ENCODE measurements at places on chromosomes 12 and 14. TPM values are rescaled to one million over a fixed set of nuclear protein-coding genes. Genes with fewer than 3 reads are reported as not detected.

- DNase-seq = no peak
- no peak overlapping the region for H3K4me3 ChIP-seq
- H3K27me3 ChIP-seq = no peaks in the 10 kb centered on the region
- H3K4me1 ChIP-seq = no peaks in the 10 kb centered on the region
Observed at GRCh38 chr12:110361216-110361615, 42.3 kb downstream of the ANAPC7 start.

GRCh38 chr14:22848351-22849164, 12.2 kb downstream of the MMP14 start:
- no peak overlapping the region for H3K27ac ChIP-seq
- peaks cover 6% of the 10 kb centered on the region for H3K4me1 ChIP-seq
- DNase-seq = no peak
- peaks cover 9% of the 10 kb centered on the region for H3K27me3 ChIP-seq
- no peaks in the 10 kb centered on the region for H3K36me3 ChIP-seq

SMCO2 gene
- total RNA-seq = 0.32 TPM

GRCh38 chr14:104090071-104090748, 4.7 kb downstream of the ASPG start:
- H3K36me3 ChIP-seq = no peaks in the 10 kb centered on the region
- peaks cover 7% of the 10 kb centered on the region for H3K27me3 ChIP-seq

DNA sequence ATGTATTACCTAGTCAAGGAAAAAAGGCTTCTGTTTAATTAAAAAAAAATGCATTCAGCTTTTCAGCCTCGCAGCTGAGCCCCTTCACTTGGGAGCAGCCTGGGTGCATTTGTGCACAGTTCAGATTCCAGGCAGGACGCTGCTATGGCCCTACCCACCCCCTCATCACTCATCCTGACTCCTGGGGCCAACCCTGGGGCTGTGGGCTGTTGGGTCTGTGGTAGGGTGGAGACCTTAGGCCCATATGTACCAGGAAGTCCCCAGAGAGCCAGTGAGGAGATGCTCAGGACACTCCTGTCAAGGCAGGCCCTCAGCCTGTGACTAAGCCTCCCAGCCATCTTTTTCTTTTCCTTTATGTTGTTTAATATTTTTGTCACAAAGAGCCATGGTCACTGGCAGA, 9.3 kb upstream of the CDCA4 start:
- DNase-seq = no peak
- H3K4me3 ChIP-seq = no peak overlapping the region
- no peak overlapping the region for H3K27ac ChIP-seq
- H3K36me3 ChIP-seq = no peaks in the 10 kb centered on the region

DNA sequence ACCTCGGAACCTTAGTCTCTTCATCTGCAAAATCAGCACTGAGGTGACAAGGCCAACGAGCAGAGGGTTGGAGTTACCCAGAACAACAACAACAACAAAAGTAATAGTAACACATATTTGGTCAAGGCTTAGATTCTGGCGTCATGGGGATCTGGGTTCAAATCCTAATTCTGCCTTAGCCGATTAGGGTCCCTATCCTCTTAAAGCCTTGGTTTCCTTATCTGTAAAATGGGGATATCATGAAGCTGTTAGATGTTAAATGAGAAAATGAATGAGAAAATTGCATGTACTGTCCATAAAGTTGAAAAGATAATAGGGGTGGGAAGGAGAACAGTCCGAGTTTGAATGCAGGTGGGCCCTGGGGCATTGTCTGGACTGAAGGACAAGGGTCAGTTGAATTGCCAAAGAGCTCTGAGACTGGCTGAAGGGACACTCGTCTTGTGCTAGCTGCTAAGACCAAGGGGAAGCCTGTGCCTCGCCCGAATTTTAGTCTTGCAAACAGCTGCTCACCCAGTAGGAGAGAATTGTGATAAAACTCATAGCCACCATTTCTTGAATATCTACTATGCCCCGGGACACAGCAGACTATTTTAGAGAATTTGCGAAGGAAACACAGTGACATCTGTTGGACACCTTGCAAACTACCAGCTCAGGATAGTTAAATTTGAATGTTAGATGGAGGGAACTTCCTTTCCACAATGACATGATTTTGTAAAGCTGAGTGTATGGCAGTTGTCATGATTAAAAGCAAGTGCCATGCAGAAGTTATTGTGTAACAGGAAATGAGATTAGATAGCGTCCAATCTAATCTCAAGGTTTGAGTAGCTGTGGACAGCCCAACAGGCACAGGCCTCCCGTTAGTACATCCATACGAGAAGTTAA, 6.8 kb upstream of the HNF1A start:
- no peaks in the 10 kb centered on the region for H3K27me3 ChIP-seq
- no peaks in the 10 kb centered on the region for H3K36me3 ChIP-seq
- no peak overlapping the region for H3K4me3 ChIP-seq
- no peak overlapping the region for H3K27ac ChIP-seq

- peaks cover 3% of the 10 kb centered on the region for H3K27me3 ChIP-seq
- DNase-seq = peak; percentile 49
- H3K4me3 ChIP-seq = no peak overlapping the region
- no peak overlapping the region for H3K27ac ChIP-seq
Observed at GRCh38 chr14:81990312-81990761, 456.7 kb upstream of the SEL1L start.
